Chondrocyte (in vitro differentiated cells): ENCODE measurements at places on chromosomes 7 and 10. TPM values are rescaled to one million over a fixed set of nuclear protein-coding genes. Genes with fewer than 3 reads are reported as not detected.

Gene TNS3
- 320 to 433 TPM (median 426 TPM) in 3 replicates for total RNA-seq

Gene SRRM3
- 1.4 to 2.6 TPM (median 1.7 TPM) in 3 replicates for total RNA-seq

DNA sequence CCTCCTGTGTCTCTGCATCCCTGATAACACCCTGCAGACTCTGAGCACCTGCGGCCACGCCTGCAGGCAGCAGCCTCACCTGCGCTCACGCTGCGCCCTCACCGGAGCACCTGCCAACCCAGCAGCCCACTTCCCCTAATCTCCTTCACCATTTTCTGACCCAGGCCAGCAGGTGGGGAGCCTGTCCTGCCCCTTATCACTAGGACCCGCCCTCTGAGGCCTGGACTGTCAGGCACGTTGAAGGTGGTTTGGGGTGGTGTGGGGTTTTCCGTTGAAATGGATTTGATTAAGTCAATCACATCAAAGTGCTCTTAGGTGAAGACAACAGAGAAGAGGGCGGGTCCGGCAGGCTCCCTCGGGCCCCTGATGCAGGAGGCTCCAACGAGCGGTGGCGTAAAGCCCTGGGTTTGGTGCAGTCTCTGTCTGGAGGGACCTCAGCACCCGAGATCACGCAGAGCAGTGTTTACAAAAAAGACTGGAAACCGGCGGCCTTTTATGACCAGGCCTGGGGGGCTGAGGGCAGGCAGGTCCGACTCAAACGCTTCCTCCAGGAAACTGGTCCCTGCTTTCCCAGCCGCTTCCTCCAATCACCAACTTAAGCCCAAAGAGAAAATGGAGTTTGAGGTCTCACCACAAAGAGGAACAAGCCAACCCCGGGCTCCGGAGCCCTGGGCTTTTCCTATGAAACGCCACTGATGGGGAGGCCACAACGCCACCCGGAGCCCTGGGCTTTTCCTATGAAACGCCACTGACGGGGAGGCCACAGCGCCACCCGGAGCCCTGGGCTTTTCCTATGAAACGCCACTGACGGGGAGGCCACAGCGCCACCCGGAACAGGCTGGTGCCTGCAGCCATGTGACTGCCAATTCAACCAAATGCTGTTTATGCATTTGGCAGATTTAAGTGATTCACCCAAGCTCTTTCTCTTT, 45.5 kb downstream of the DPYSL4 start:
- DNase-seq, result no peak

GRCh38 chr10:80158598-80159127, 26.1 kb downstream of the PLAC9 start:
- DNase-seq, result peak; percentile 94

- DNase-seq, result no peak
These were observed 18.0 kb downstream of the ELMO1 start for GRCh38 chr7:37430640-37431039.

DNA sequence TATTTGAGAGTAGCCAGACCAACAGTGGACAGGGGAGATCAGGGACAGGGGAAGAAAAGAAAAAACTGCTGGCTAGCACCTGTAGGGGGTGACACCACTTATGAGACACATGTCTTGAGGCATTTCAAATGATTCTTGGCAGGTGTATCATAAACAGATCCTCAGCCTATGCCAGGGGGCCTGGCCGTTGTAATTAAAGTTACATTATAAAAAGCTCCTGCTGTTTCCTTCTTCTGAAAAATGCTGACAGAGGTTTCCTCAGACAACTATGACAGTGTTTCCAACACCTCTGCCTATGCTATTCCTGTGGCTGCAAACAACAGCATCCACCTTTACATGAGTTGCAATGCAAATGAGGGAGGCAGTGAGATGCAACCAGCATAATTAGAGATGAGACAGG, 281.0 kb upstream of the PTER start:
- no peak for DNase-seq

DNA sequence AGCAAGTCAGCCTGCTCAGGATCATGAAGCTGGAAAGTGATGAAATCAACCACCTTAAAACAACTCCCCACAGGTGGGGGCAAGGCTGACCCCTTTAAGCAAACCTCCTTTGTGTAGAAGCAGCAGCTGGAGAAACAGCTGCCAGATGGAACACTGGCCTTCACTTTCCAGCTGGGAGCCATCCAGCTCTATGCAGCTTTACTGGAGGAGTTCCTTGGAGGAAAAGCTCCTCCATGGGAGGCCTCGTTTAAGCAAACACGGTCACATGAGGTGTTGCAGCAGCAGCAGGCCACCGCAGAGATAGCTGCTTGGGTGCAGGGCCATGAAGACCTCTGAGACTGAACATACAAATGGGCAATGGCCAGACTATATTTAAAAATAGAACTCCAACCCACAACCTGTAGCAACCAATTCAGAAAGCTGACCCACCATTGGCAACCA, 13.0 kb upstream of the DLG5 start:
- DNase-seq, result no peak

DNA sequence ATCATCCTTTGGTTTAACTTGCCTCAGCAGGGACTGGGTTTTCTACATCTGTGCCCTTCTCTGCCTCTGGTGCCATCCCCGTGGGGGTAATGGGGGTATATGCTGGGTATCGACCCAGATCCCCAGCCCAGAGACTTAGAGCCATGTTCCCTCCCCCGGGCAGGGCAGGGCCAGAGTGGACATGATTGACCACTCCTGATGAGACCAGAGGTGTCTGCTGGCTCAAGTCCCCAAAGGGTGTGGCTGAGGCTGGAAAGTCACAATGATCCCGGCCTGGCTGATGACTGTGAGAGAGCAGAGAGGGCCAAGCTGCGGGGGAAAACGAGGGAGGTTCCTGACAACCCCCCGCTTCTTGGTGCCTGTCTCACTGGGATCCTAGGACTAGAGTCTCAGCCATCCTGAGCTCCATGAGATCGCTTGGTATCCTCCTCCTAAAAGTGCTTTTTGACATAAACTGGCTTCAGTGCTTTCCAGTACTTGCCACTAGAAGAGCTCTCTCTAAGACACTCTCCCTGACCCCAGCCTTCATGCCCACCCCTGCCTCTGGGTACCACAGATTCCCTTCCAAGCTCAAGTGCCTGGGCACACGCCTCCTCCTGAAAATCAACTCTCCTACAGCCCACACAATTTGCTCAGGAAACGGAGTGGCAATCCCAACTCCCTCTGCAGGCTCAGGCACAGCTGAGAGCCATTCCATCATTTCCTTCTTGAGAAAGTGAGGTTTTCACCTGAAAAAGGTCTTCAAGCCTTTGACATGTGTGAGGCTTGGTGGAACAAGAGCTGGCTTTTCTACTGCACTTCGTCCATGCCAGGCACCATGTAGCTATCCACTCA, 33.9 kb downstream of the DRGX start:
- no peak for DNase-seq

DNA sequence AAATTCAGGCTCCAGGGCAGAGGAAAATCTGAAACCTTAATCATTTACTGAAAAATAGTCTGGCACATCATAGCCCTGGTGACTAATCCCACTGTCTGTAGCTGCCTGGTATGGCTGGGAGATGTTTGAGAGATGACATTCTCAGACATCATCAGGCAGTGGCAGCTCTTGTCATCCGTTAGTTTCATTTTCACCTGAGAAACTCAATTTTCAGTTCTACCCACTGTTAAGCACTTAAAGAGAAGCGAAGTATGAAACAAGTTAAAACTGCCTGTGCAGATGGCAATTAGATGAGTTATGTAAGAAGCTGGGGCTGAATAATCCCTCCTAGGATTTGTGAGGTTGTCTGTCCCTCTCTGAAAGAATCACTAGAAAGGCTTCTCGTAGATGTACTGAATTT, 150.2 kb downstream of the NSUN6 start:
- DNase-seq, result no peak

DNA sequence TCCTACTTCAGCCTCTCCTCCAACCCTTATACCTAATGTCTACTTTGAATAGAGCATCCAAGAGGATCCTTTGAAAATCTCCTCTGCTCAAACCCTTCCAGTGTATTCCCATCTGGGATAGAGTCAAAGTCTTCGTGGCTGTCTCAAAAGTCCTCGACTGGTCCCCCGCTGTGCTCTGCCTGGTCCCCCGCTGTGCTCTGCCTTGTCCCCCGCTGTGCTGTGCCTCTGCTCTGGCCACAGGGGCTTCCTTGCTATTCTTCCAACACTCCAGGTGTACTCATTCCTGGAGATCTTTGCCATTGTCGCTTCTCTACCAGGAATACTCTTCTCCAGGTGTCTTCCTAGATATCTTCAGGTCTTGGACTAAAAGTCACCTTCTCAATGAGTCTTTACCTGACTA, 36.1 kb upstream of the COMMD3 start:
- no peak for DNase-seq
